ENCODE measurements at places on chromosomes 5 and 9.

DNA sequence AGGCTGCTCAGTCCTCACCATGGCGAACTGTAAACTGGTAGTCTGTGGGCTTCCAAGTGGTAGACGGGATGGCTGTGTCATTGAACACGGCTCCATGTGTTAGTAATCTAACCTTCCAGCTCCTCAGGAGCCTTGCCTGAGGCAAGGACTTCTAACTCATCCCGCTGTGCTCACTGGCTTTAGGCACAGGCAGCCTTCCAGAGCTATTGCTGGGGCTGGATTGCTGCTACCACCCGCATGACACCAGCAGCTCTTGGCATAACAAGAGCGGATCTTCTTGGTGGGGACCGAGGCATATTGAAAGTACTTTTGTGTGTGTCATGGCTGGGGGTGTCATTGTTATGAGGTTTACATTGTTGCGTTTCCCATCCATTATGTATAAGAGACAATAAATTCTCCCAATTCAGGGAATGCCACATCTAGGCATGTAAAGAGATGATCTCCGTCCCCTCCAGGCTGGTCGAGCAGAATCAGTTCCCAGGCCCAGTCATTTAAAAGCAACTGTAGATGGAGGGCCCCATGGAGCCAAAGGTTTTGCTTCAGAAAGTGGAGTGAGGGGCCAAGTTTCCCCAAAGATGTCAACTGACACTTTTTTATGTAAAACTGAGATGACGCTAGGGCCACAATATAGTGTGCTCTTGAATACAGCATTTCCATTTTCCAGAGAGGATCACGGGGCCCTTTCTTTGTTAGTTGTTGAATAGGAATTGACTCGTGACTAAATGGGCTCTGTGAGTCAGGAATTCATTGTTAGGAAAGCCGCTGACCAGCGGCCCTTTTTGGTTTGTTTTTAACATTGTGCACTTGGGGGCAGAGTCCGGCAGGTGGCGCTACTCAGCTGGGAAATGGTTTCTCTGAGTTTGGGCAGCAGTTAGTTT, 759.5 kb downstream of the TAF11L14 start:
- no peak for DNase-seq

- no peak for DNase-seq
Observed at GRCh38 chr5:67065237-67065636, 131.4 kb downstream of the CD180 start.

GRCh38 chr5:165327631-165328030, 1822.2 kb downstream of the MAT2B start:
- DNase-seq: no peak

GRCh38 chr5:1227667-1228066, 2.5 kb downstream of the SLC6A18 start:
- no peak for DNase-seq

- no peak for DNase-seq
Observed at GRCh38 chr9:103991698-103992097, 102.4 kb upstream of the SMC2 start.

GRCh38 chr5:16178745-16179372, 732 bp downstream of the MARCHF11 start:
- DNase-seq: no peak

DNA sequence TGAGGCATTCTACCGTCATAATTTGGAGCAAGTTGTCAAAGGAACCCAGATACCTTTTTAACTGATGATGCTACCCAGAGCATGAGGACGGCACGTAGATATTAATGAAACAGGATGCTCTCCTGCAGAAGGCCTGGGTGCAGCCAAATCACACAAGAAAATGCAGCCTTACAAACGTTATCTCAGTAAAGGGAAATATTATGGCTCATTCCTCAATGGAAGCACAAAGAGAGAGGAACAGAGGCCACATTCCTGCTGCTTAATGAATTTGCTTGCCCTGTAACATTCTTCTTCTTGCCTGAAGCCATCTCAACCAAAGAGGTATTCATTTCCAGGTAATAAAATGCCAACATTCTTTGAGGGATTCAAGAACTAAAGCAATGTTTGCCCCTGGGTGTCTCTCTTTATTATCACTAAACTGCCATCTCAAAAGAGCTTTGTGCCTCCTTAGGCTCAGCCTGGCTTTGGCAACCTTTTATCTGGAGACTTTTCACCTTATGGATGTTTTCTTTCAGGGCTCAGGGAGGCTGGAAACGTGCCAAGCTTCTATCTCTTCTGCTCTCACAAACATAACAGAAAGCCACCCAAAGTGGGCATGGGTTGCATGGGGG, 92.9 kb downstream of the TNC start:
- no peak for DNase-seq

- DNase-seq: no peak
Observed at GRCh38 chr5:100676817-100677631, 141.8 kb downstream of the FAM174A start.

DNA sequence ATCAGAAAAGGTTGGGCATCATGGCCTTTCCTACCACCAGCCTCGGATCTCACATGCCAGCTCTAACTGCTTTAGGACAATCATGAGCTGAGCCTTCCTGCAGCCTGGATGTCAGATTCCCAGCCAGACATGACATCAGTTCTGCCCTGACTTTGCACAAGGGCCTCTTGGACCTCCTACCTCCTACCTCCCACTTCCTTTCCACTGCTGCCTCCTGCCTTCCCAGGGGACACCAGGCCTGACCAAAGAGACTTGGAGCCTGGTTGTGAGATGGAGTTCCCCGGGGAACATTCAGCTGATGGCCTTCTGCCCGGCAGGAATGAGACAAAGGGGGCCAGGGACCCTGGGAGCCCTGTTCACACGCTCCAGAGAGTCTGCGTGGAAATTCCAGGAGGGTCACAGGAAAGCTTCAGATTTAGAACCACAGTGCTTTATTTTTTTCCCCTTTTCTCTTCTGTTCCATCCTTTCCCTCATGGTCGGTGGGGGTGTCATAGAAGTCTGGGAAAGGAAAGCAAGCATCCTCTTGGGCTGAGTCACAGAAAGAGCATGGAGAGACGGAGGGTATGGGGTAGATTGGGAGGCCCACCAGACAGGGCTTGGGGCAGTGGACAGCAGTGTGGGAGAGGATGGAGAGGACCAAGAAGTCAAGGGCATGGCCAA, 35.4 kb upstream of the IL17B start:
- DNase-seq: no peak

- DNase-seq: no peak
Observed at GRCh38 chr5:156677963-156678362, 172.1 kb upstream of the PPP1R2B start.

GRCh38 chr5:40655138-40655537, 24.6 kb upstream of the PTGER4 start:
- no peak for DNase-seq

- DNase-seq: no peak
Observed at GRCh38 chr5:169628892-169629291, 8.2 kb upstream of the DOCK2 start.

DNA sequence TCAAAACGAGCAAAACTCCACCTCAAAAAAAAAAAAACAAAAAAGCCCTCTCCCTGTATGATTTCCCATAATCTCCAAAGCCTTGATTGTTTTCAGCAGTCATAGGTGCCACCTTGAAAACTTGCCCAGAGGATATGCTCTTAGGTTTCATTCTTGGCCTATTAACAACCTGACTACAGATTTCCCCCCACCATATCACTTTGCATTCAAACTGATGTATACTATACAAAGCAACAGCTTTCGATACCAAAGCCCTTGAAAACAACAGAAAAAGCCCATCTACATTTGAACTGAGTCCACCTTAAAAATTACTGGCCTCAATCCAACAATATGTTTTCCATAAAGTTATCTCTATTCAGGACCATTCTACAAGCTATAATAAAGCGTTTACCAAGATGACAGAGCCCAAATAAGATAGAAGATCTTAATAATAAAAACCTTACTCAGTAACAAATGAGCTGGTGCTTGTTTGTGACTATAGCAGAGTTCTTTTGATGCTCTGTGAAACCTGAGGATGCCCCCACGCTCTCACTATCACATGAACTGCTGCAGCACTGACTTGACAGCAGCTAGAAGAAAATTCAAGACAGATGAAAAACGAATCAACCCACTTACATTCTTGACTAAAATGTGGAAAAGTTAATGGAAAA, 44.4 kb downstream of the FNBP1 start:
- DNase-seq: no peak

DNA sequence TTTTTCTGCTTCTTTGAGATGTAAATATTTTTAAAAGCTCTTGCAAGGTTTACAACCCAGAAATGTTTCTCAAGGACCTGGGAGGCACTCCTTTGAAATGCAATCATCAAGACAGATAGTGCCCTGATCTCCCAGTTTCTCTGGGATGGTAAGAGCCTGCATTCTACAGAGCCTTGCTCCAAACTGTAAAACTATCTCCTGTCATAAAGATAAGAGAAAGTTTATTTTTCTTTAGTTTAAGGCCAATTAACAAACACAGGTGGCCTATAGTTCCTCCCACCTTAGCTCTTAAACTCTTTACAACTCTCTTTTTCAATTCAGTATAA, 1231.1 kb upstream of the NUDT12 start:
- no peak for DNase-seq

- DNase-seq: no peak
Observed at GRCh38 chr5:58187432-58188261, 272.2 kb downstream of the PLK2 start.

- no peak for DNase-seq
Observed at GRCh38 chr5:9381464-9381863, 164.4 kb downstream of the SEMA5A start.

DNA sequence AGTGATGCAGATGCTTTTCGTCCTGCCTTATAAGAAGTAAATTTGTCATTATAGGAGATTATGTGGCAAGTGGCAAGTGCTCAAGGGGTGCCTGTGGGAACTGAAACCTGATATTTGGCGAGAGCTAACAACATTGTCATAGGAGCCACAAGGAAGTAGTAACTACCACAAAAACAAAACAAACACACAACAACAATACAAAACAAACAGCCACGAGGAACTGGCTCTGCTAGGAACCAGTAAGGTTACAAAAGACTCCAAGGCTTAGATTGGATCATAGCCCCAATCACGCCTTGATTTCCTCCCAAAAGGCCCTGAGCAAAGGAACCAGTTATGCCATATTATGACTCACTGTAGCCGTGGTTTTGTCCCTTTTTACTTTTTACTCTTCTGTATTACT, 1045.2 kb downstream of the CDH12 start:
- no peak for DNase-seq

All from stimulated activated CD8-positive, alpha-beta memory T cell treated with anti-CD3 and anti-CD28 coated beads, Interleukin-4, amount 100 ng/mL, for 4 hours (primary cell).